Choroid plexus epithelial cell (primary cell): ENCODE measurements at places on chromosomes 4 and X.
A peak's percentile ranks its signal among the peaks of the same experiment; 100 is the strongest.

DNA sequence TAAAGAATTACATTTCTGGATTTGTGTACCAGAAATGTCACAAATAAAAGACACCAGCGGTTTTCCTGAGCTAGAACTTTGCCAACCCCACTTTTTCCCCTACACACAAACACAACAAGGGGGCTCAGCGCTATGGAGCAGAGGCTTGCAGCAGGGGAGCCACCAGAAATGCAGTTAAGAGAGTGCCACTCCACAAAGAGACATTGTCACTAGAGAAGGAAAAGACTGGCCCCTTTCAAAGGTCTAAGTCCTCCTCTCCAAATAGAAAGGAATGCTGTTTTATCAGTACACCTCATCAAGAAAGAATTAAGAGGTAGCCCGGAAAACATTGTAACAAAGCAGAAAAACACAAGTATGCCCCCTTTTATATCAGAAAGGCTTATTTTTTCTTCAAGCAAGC, 419.5 kb downstream of the HNRNPD start:
- no peak for DNase-seq

DNA sequence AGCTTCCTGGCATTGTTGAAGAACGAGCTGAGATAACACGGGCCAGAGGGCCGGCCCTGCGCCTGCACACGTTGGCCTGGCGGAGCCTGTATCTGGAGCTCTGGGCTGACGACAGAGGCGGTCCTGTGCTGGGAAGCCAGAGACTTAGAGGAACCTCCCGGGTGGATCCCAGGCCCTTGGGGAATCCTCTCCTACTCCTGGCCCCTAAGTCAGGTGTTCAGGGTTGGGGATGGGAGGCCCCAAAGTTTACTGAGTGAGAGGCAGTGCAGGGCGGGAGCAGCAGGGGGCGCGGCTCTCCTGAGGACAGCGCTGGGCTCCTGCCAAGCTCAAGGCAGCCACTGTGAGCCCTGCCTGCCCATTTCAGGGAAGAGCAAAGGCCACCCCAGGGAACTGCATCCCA, 2.5 kb upstream of the HTRA3 start:
- peak; percentile 60 for DNase-seq

DNA sequence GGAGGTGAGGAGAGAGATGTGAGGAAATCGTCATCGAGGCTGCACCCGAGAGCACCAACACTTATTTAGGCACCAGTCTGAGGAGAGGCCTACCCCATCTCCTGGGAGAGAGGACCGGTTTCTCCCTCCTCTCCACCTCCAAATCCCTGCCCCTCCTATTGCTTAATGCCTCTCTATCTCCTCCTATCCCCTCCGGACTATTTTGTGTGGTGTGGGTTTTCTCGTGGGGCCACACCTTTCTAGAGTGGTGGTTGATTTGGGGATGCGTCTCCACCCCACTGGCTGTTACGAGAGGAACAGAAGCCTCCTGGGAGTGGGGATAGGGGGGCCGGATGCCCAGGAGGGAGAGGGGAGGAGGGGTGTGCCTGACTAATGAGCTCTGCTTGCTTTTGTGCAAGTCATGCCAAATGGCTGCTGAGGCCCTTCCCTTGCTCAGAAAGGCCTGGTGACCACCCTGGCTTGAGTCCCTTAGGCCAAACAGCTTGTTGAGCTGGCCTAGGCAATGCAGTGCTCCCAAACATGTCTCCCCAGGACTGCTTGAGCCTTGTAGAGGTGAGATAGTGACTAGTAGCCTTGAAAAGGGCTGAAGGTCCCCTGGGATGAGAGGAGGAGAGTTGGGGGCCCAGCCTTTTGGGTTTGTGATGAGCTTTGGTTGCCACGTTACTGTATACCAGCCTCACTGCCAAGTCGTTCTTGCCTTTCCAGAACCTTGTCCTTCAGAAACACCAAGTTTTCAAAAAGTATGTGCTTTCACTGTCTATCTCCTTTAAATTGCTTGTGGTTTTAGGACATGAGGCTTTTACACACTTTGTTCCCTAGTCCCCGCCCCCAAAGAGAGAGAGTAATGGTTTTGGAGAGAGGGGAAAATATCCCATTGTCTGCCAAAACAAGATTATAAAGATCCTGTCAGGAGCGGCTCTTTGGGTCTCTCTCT, 1.2 kb downstream of the MSN start:
- DNase-seq = peak; percentile 69

DNA sequence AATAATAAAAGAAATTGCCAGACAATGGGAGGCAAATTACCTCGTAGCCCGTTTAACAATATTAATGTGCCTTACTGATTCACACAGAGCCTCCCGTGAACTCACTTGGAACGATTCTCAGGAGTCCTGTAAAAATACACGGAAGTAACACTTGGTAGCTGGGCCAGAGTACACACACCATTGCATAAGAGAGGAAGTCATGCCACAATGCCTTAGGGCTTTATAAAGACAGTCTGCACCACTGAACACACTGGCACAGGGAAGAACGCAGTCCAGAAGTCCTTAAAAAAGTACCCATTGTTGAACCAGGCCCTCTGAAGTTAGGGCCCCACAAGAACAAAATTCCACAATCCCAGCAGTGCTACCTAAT, 15.1 kb downstream of the SLC2A9 start:
- DNase-seq = peak; percentile 68

DNA sequence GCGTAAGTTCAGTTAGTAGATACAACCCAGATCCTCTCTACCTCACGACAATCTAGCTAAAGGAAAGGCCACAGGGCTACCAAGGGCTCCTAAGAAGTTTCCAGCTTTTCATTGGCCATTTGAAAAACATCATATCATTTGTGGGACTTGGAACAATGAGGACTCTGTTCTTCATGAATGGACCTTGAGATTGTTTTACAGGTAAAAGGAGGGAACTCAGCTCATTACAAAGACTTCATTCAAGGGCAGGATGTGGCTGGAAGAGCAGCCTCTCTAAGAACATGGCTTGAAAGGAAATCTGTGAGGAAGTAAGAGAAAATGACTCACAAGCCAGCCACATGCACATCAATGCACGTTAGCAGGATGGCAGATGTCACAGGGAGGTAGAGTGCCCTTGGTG, 105.9 kb upstream of the SLC7A11 start:
- no peak for DNase-seq

DNA sequence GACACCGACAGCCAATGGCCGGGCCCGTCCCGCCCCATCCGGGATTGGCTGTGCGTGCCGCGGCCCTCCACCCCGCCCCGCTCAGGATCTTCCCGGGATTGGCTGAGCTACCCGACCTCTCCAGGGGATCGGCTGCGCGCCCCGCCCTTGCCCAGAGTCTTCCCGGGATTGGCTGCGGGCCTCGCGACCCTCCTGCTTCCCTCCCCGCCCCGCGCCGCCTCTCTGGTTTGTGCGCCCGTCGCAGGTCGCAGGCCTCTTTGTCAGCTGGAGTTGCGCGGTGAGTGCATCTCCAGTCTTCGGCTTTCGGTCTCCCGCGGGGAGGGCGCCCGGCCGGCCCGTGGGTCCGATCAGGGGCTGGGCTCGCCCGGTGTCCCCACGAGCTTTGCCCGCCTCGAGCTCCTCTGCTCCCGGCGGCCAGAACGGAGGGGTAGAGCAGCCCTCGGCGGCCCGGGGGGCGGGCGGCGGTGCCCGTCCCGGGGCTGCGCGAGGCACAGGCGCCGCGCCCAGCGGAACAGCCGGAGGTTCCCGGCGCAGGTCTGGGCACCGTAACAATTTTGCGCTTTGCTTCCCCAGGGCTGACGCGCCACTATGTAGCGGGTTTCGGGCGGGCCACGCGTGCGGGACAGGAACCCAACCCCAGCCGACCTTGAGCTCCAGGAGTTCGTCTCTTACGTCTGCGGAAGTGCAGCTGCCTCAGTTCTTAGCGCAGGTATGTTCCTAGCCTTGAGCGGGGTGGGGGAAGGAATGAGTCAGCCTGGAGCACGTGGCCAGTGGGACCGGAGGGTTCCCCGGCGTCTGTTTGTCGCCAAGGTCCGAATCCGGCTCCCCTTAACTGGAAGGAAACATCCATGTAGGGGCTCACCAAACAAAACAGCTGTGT, 38.7 kb downstream of the ERVMER34-1 start:
- DNase-seq = peak; percentile 98

- no peak for DNase-seq
Measured at GRCh38 chrX:77967631-77968030, 1.8 kb downstream of the PGAM4 start.

- DNase-seq = no peak
Measured at GRCh38 chr4:139863531-139863930, 197.9 kb downstream of the MGST2 start.

- peak; percentile 55 for DNase-seq
Measured at GRCh38 chr4:106766519-106766918, 269.6 kb downstream of the DKK2 start.

DNA sequence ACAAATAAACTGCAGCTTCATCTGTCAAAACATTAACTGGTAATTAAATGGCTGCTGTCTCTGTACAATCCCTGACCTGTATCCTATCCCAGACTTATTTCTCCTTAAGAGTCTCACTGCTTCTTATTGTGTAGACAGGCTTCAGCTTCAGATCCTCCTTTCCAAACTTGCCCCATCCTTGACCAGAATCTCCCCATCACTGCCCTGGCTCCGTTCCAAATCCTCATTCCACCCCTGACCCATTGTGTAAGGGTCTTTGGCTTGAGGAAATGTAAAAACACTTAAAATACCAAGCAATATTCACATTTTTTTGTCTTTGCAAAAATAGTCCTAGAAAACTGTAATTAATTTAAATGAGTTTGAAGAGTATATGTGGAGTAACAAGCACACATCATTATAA, 152.6 kb upstream of the VEGFC start:
- DNase-seq = peak; percentile 75

- peak; percentile 50 for DNase-seq
Measured at GRCh38 chr4:79241846-79242245, 84.0 kb downstream of the NAA11 start.

- DNase-seq = peak; percentile 9
Measured at GRCh38 chrX:18828832-18829404, 121.5 kb downstream of the PPEF1 start.

DNA sequence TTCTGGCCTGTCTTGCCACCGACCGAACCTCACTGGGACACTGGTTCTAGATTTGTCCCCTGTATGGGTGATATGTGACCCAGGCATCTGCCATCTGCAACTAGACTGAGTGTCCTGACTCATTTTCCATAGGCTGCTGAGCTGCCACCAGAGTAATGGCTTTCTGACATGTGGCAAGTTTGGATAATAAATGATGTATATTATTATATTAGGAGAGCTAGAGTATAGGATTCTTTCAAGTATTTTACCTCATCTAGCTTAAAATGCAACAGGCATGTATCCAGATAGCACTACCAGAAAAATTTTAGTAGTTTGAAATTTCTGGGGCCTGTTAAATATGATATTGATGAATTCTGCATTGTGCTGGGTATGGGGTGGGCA, 15.8 kb upstream of the PGRMC2 start:
- no peak for DNase-seq

DNA sequence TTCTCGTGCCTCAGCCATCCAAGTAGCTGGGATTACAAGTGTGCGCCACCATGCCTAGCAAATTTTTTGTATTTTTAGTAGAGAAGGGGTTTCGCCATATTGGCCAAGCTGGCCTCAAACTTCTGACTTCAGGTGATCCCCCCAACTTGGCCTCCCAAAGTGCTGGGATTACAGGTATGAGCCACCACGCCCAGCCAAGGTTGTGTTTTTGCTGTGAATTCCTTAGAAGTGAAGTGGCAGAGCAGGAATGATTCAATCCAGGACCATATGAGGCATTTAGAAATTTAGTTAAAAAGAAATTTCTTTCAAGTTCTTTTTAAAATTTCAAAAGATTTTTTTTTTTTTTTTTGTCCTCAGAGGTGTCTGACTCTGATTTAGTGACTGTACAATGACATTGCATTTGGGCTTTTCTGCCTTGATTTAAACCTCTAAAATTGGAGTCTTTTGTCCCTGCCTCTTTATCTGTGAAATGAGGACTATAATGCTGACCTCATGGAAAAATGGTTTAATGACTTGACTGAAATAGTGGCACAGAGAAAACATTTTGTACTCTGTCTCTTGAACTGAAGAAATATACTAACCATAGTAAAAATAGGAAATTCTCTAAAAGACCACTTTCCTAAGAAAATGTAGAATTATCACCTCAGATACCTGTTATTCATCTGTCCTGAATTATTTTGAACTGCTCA, 59.9 kb downstream of the CXCL13 start:
- DNase-seq = no peak
